Coronary artery (tissue), 2 donors: ENCODE measurements at places on chromosomes 13 and 19.

- no peak for DNase-seq
Measured at GRCh38 chr13:28299916-28300315, 161.6 kb downstream of the PAN3 start.

DNA sequence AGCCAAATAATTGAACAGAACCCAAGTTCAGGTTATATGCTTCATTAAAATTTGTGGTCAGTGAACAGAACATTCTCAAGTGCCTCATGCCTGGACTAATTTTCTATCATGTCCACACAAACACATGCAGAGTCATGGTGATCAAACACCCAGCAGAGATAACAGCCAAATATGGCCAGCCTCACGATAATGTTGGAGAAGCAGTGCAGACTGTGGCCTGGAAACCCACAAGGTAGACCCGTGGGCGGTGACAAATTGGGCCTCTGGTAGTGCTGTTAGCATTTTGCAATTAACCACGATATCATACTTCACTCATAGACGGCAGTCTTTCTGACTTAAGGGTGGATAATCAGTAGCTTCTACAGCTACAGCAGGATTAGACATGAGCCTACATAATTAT lies 35.0 kb upstream of the VWA8 start:
- DNase-seq: no peak

DNA sequence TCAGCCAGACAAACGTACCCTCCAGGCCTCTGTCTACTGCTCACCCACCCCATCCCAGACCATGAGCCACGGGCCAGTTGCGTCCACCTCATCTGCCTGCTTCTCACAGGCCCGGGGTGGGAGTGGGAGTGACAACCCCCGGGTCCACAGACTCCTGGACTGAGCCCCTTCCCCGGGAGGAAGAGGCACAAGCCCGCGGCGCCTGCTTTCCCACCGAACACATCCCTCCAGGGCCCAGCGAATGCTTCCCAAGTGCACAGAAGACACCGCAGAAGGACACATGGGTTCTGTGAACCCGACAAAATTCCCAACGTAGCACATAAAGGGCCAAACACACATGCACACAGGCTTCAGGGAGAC lies 18.0 kb upstream of the PLPP2 start:
- DNase-seq: no peak

DNA sequence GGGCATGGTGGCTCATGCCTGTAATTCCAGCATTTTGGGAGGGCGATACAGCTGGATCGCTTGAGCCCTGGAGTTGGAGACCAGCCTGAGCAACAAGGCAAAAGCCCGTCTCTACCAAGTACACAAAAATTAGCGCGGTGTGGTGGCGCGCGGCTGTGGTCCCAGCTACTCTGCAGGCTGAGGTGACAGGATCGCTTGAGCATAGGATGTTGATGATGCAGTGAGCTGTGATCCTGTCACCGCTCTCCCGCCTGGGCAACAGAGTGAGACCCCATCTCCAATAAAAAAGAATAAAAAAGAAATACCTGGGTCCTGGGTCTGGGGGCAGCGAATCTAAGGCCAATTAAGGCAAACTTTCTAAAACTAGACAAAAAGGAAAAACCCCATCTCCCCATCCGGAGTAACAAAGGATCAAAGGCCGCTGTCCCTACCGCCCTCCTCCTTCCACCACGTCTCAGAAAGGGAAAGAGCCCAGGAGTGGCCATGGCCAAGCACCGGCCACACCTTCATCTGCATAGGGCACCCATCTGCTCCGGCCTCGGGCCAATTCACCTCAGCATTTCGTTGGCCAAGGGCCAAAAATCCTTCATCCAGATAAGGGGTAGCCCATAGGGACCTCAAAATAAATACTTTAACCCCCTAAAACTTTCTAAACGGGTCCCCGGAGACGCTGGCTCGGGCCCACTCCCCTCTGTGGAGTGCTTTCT lies 851 bp downstream of the ZNF320 start:
- DNase-seq: no peak

DNA sequence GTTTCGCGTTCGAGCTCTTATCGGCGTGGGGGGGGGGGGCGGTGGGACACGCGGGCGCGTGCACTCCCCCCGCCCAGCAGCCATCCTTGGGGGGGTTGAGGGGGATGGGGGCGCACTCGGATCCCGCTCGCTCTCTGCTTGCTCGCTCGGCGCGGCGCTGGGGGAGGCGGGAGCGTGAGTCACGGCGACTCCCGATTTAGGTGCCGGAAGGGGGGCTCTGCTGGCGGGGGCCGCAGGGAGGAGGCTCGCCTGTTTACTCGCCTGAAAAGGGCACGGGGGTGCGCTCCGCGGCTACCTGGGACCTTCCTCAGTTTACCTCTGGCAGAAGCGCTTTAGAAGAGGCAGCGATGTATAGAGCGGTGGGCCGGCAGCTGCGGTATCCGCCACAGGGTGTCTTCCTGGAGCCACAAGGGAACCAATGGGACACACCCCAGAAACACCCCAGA lies 1.1 kb upstream of the PDE4A start:
- DNase-seq: no peak

GRCh38 chr19:7959211-7959610 lies 15.7 kb upstream of the TIMM44 start:
- no peak for DNase-seq

GRCh38 chr13:35530581-35530980 lies 54.1 kb upstream of the MAB21L1 start:
- no peak for DNase-seq

DNA sequence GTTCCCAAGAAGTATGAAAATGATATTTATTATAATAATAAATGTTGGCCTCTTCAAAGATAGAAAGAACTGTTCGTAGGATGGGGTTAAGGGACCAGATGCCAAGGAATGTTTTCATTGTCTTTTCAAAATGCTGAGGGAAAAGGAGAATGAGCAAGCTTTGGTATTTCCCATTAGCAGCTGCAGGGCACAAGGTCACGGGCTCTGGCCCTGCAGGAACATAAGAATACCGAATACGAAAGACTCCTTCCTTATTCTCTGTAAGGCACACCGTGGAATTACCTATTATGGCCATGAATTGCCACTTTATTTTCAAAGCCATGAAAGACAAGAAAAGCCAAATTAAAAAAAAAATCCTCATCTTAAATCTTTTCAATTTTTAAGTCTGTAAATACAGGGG lies 49.6 kb upstream of the OLFM4 start:
- no peak for DNase-seq

GRCh38 chr19:19278315-19278714 lies 5.2 kb upstream of the TM6SF2 start:
- no peak for DNase-seq

DNA sequence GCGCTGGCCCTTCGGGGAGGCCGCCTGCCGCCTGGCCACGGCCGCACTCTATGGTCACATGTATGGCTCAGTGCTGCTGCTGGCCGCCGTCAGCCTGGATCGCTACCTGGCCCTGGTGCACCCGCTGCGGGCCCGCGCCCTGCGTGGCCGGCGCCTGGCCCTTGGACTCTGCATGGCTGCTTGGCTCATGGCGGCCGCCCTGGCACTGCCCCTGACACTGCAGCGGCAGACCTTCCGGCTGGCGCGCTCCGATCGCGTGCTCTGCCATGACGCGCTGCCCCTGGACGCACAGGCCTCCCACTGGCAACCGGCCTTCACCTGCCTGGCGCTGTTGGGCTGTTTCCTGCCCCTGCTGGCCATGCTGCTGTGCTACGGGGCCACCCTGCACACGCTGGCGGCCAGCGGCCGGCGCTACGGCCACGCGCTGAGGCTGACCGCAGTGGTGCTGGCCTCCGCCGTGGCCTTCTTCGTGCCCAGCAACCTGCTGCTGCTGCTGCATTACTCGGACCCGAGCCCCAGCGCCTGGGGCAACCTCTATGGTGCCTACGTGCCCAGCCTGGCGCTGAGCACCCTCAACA lies 1.2 kb downstream of the F2RL3 start:
- no peak for DNase-seq

DNA sequence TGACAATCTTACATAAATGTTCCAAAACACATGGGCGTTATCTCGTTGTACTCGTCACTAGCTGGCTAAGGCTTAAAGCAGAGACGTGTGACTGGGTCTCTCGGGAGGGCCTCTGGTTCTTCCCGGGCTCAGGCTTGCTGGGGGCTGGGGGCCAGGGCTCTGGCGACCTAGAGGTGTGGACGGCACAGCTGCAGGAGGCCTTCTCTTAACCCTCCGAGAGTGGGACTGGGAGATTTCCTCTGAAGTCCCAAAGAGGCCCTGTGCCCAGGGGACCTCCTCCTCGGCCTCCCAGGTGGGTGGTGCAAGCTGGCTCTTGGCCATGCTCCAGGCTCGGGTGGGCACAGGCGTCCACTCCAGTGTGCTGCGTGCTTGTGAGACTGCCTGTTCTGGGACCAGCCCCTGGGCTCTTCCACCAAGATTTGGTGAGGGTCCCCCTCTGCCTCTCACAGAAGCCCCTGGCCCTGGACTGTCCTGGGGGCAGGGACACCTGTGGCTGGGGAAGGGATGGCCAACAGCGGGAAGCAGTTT lies 2.2 kb downstream of the CAPS start:
- no peak for DNase-seq

GRCh38 chr13:113650275-113650674 lies 7.7 kb downstream of the ATP4B start:
- peak; percentile 45 for DNase-seq

- DNase-seq: no peak
Measured at GRCh38 chr13:91563799-91564198, 165.4 kb downstream of the GPC5 start.

DNA sequence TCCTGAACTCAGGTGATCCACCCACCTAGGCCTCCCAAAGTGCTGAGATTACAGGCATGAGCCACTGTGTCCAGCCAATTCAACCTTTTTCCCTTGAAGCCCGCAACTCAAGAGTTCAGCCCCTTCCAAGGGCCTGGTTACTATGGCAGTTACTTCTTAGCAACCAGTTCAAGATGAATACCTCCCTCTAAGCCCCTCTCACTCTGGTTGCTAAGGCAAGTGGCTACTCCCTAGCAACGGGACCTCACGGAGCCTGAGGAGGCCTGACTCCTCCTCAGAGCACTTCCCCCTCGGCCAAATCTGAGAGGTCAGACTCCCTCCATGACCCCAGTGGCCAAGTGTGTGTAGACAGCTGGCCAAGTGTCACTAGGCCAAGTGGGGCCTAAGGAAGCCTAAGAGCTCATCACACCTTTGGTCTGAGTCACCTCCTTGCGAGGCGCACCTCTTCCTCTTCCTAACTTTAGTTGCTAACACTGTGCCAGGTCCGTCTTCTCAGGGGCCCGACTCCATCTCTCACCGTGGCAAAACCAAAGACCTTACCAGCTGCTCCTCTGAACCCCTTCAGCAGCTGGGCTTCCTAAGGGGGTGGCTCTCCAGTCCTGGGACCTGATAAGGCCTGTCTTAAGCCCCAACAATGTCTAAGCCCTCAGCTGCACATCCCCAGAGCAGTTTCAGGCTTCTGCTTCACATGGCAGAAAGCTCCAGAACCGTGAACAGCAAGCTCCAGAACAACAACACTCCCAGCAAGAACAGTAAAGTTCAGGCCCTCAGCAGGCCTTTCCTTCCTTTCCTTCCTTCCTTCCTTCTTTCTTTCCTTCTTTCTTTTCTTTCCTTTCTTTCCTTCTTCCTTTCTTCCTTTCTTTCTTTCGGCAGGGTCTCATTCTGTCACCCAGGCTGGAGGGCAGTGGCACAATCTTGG lies 9.6 kb downstream of the CD37 start:
- DNase-seq: no peak

- no peak for DNase-seq
Measured at GRCh38 chr19:43809762-43810696, 7.8 kb upstream of the LYPD5 start.

DNA sequence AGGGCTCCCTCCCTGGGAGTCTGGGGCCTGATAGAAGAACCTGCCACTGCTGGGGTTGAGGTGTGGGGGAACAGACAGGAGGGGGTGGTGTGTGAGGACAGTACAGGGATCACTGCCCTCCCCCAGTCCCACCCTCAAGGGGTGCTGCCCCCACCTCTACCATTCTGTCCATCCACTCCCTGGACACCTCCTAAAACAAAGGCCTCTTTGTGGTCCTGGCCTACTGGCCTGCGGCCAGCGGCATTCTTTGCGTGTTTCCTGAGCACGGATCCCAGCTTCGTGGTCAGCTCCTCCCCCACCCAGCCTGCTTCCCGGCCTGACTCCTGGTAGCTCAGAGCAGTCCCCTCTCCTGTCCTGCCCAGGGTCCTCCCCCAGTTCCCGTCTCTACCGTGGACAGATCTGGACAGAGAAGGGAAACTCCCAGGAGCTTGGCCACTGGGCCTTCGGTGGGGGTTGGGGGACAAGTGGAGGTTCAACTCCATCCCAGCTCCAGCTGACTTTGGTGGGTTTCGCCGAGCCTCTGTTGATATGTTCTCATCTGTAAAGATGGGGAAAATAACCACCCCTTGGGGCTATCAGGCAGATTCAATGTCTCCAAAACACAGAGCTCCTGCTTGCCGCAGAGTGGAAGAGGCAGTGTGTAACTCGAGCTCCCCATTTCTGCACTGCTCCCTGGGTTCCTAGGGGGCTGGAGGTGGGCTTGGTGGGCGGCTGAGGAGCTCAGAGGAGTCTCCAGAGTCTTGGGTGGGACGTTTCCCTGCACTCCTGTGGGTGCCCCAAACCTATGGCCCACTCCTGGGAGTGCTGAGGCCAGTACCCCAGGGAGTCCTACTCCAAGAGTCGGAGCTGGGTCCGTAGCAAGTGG lies 48.7 kb downstream of the LYL1 start:
- DNase-seq: peak; percentile 91

- DNase-seq: peak; percentile 91
Measured at GRCh38 chr19:37466798-37467607, at the start of gene ZNF569. Gene ZNF569, minus strand, starts transcription at chr19:37467444. Its CDS starts 22,523 bp downstream, at chr19:37444921.

DNA sequence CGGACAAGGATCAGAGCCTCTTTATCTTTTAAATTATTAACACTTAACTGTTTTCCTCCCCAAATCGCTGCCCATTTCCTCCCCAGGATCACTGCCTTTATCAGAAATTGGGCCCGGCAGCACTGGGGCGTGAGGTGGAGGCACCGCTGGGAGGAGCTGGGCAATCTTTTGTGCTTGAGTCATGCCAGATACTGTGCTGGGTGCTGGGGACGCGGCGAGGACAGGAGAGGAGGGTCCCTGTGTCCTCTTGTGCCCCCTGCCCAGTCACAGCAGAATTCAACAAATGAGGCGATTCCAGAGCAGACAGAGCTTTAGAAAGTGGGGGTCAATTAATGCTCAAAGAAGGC lies 347.8 kb downstream of the ZNF536 start:
- no peak for DNase-seq

DNA sequence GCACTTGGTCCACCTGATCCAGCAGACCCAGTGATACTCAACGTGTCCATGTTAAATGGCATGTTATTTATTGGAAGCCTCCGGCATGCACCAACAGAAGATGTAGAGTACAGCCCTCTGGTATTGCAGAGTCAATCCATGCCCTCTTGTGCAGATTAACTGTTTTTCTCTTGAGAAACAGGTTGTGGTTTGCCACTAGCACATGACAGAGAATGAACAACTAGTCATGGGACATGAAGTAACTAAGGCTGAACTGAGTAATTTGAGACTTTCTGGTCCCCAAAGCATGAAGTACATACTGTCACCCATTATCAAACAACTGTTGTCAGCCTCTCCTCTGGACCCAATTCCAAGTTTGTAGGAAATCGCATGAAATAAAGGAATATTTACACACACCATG lies 3.2 kb downstream of the ZNF562 start:
- DNase-seq: no peak
